ENCODE measurements at places on chromosomes 7 and 10.

DNA sequence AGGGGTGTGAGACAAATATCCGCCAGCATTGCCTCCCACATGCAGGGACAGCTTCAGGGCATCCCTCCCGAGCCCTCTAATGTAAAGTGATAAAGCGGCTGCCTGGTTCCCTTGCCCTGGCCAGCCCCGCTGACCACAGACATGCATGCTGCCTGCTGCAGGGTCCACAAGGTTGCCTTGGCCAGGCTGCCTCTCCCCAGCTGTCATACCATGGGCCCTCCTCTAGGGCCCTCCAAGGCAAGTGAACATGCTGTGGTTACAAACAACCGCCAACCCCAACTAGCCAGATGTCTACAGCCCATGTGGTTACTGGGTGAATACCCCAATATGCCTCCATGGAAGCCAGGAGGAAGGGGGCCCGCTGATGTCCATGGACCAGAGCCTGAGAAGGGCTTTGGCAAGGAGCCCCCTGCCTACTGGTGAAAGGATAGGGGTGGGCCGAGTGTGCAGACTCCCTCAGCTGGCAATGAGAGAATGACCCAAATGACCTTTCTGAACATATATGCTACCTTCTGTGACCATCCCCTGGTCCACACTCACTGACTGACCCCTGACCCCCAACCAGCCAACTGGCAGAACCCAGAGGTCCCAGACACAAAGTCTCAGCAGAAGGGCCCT lies 37.4 kb downstream of the GRID1 start:
- no peak for DNase-seq

DNA sequence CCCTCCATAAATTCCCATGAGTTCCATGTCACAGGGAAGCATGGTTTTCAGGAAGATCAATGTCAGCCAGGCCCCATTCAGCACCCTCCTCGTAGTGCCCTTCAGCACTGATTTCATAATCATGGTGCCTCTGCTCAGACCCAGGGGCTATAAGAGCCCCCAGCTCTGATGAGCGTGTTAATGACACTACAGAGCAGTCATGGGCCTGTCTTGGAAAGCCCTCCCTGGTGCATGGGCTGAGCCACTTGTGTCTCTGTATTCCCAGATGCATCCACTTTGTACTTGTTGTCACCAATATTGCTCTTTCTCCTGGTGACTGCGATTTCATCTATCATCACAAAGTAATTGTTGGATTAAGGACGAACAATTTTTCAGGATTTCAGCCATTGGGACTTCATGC lies 154.6 kb downstream of the ADARB2 start:
- no peak for DNase-seq

GRCh38 chr7:112986256-112987031 lies 100.2 kb downstream of the GPR85 start:
- no peak for DNase-seq

- DNase-seq = no peak
Measured at GRCh38 chr7:41886262-41886900, 183.5 kb upstream of the INHBA start.

DNA sequence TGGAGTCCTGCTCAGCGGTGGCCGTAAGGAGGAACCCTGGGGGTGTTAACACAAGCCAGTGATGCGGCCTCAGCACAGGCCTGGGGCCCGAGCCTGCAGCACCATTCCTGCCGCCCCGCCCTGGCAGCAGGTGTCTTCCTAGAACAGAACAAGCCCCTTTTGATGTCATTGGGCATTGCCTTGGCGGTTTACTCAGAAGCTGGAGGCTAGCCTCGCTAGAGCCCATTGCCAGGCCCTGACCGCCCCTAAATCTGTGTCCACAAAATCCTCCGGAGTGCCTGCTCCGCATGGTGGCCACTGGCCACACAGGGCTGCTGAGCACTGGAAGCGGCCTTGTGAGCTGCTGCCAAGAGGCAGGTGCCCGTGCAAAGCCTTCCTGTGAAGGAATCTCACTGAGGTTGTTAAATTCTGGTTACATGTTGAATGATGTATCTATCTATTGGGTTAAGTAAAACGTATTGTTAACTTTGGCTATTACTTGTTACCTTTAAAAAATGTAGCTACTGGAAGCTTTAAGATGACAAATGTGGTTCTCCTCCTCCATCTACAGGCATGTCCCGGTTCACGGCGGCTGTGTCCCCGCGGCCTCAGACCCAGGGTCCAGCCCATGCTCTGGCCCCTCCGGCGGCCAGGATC lies 1.2 kb upstream of the INPP5A start:
- DNase-seq = peak; percentile 28

GRCh38 chr7:37833107-37833817 lies 15.1 kb upstream of the NME8 start:
- no peak for DNase-seq

DNA sequence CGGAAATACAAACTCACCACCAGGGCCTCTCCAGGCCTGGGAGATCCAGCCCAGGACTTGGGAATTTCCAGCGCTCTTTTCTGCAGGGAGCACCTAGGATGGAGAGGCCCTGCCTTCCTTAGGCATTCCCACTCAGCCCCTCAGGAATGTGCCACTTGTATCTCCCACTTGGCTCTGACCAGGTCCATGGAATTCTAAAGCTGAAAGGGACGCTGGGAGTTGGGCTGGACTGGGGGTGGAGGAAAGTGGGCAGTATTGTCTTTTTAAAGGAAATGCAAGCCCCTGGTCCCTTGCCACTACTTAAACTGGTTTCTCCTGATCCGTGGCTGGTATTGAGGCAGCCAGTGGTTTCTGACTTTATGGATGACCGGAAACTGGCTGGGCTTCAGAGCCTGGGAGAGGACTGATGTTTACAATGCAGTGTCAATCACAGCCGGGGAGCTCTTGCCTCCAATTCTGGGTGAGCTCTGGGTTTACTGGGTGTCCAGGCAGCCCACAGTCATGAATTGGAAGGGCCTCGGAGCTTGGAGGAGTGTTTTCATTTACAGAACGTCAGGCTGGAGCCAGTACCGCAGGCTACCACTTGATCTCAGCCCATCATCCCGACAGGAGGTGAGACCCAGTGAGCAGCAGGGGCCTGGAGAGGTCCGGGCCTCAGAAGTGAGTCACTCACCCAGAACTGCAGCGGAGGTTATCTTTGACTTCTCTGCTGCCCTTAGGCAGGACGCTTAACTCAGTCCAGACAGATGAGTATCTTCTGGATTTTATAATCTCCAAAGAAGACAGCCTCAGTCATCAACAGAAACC lies 27.3 kb downstream of the AGAP3 start:
- no peak for DNase-seq

DNA sequence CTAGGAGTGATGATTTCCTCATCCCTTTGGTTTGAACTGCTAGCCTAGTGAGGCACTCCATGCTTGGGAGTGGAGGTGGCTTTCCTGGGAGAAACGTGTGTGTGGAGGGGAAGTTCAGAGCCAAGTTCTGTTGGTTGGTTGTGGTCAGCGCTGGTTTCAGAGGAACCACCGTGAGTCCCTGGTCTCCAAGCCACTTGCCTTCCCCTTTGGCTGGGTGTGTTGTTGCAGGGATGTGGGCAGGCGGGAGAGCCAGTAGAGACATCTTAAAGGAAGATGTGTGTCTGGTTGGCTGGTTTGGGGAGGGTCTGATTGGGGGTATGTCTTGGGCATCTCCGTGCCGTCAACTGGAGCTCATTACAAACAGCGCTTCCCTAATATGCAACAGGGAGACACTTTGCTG lies 130.8 kb upstream of the TCF7L2 start:
- no peak for DNase-seq

DNA sequence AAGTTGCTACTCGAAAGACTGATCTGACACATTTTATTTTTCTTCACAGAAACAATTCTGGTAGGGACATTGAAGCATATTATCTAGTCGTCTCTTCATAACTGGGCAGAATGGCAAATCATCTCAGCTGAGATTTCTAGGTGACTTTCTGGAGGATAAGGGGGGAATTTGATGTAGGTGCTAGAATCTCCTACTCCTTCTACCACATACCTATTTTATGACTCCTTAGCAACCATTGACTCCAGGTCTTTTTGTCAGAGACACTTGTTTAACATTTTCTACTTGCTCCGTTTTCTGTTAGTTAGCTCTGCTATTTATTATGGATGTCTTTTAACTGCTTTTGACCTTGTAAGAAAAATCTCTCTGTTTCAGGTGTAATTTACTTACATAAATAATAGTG lies 380.9 kb upstream of the SEMA3C start:
- no peak for DNase-seq

GRCh38 chr10:68239596-68240150 lies 7.8 kb upstream of the ATOH7 start:
- no peak for DNase-seq

GRCh38 chr7:35521941-35522340 lies 173.0 kb downstream of the HERPUD2 start:
- no peak for DNase-seq

GRCh38 chr7:55028011-55028410 lies 9.2 kb downstream of the EGFR start:
- no peak for DNase-seq

DNA sequence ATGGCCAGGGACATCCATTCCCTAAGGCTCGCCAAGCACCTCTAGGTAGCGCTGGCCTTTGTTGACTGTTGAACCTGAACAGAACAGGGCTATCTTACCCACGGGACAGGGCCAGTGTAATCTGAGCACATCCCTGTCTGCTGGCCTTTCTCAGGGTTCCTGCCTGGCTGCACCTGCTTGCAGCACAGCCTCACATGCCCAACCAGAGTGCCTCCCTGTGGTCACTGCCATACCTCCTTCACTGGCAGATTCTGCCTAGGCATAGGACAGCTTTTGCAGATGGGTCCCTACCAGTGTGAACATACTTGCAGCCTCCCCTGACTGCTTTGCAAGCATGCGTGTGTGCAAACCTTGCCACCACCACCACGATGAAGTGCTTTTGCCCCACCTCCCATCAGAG lies 15.8 kb upstream of the LIPN start:
- no peak for DNase-seq

- no peak for DNase-seq
Measured at GRCh38 chr10:25082276-25083204, 66.1 kb downstream of the THNSL1 start.

DNA sequence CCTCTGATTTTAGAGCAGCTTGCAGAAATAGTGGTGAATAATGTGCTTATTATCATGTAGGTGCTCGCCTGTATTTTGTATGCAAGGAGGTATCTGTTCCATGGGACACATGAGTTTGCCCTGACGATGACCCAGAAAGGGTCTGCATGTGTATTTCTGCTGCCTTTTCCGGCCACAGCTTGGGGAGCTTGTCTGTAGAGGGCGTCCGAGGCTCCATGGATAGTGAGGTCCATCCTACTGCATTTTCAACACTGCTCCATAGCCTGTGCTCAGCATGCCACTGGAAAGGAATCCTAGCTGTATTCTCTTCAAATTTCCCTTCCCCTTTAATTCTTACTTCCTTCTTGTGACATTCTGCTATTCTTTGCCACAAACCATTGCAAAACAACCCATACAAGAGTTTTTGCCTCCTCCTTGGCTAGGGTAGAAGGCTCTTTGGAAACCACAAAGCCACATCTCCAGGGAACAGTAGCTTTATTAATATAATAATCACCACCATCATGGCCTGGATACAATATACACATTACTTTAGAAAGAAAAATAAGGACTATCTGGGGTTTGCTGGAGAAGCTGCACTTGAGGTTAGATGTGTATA lies 127.7 kb downstream of the DYNC1I1 start:
- DNase-seq = no peak

GRCh38 chr10:89279421-89279869 lies 22.4 kb upstream of the IFIT2 start:
- DNase-seq = no peak

DNA sequence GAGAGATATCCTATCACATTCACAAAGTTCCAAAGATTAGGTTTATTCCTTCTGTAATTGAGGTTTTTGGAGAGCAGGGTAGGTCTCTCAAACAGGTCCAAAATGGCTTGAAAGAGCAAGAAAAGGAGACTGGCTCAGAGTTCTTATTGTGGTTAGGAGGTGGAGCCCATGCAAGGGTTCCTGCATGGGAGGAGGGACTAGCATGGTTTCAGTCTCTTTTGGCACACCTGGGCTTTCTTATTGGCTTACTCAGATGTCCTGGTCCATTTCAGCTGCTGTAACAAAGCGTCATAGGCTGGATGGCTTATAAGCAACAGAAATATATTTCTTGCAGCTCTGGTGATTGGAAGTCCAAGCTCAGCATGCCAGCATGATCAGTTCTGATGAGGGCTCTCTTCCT lies 493.1 kb downstream of the REEP3 start:
- DNase-seq = no peak

GRCh38 chr10:101225846-101226421 lies 3.3 kb downstream of the LBX1 start:
- DNase-seq = no peak

DNA sequence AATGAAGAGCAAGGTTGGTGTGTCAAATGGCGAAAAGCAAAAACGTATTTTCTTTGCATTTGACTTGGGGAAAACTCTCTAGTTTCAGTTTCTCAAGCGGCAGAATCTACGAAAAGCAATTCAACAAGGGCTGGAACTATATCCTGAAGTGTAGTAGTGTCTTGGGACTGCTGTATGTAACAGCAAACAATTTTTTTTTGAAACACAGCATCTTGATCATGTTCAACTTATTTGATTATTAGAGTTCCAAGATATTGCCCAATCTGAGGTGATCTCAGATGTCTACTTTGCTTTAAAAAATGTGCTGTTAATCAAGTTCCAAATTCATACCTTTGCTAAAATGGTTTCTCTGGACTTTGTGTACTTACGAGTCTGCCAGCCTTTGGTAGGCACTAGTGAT lies 120.6 kb downstream of the ZWINT start:
- no peak for DNase-seq

- DNase-seq = no peak
Measured at GRCh38 chr7:95927756-95928155, 155.4 kb downstream of the DYNC1I1 start.

DNA sequence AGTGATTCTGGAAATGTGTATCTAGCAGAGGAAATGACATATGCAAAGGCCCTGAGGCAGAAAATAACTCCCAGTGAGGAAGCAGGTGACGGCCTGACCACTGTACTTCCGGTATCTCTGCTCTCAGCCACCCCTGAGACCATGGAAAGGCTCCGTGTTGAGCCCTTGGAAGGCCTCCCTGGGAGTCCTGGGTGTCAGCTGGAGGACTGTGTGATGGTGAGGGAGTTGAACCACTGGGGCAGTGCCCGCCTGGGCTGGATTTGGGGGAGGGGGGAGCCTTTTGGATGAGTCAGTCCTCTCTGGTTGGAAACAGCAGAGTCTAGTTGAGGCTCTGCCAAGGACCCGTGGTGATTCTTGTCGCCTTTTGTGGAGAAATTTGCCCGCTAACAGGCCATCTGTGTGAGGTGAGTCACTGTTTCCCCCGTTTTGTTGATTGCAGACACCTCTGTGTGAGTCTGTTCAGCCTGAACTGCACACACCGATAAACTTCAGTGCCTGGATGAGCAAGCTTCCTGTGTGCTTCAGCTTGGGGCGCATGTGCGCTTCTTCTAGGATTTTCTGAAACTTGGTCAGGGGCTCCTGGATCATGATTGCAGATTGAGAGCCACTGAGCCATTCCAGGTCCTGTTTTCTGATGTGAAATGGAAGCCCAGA lies 98.6 kb downstream of the GRK5 start:
- no peak for DNase-seq

GRCh38 chr7:65846008-65846570 lies 26.8 kb upstream of the VKORC1L1 start:
- DNase-seq = no peak

GRCh38 chr7:100102950-100103840 lies 1.8 kb downstream of the AP4M1 start:
- no peak for DNase-seq

GRCh38 chr10:21263263-21263803 lies 262.1 kb downstream of the SKIDA1 start:
- DNase-seq = no peak

- no peak for DNase-seq
Measured at GRCh38 chr7:12162415-12163113, 48.5 kb upstream of the TMEM106B start.

GRCh38 chr10:43938810-43939209 lies 290.1 kb upstream of the ZNF32 start:
- no peak for DNase-seq

GRCh38 chr10:37839243-37839642 lies 18.2 kb downstream of the ZNF248 start:
- no peak for DNase-seq

Data from C1 segment of cervical spinal cord (tissue), 14 donors.